ENCODE measurements at places on chromosomes 3 and 15. TPM values are rescaled to one million over a fixed set of nuclear protein-coding genes. Genes with fewer than 3 reads are reported as not detected.

Gene ISG20
- total RNA-seq = 379 TPM

Gene HEXA
- 92.1 TPM for total RNA-seq

DNA sequence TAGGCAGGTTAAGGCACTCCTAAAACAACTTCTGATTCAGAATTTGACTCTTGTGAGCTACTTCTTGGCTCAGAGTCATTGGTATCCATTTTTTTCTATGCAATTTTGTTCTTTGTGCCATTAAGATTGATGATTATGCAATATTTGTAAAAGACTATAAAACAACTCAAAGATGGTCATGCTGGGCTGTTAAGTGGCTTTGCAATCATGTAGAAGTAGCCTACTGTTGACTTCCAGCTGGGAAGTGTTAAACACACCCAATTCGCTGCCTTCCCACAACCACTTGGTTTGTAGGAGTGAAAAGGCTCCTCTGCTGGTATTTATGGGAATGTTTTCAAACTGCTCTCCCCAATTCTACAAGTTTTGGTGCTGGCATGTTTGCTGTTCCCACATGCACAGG is 74.7 kb upstream of the COL6A6 start:
- no peak for DNase-seq

GRCh38 chr3:55337641-55338180 is 149.4 kb downstream of the WNT5A start:
- DNase-seq = no peak

Gene PATL2
- 17.2 TPM for total RNA-seq

Gene VGLL3
- not detected for total RNA-seq

Gene TEX55
- not detected for total RNA-seq

DNA sequence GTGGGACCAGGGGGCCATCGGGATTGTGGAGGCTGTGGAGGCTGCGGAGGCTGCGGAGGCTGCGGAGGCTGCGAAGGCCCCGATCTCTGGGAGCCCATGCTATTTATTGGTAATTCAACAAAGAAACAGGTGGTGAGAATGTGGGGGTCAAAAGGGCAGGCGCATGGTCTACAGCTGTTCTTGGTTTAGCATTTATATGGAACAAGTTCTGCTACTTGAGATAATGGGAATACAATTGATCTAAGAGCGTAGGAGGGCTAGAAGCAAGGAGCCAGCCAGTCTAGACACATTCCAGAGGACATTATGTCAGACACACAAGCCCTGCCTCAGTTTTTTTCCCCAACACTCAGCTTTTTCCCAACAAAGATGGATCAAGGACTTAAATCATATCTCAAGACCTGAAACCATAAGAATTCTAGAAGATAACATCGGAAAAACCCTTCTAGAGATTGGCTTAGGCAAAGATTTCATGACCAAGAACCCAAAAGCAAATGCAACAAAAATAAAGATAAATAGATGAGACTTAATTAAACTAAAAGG is 20.1 kb downstream of the C3orf80 start:
- DNase-seq = no peak

DNA sequence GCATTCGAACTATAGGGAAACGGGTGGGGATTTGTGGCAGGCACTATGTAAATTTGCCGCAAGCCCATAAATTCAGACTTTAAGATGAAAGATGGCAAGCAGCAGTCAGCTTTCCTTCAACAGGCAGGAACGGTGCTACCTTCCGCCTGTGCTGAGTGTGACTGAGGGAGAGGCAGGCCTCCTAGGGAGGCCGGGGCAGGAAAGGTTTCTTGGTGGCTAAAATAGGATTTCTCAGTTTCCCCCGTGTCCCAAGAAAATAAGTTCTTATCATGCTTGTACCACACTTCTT is 12.5 kb downstream of the FLNB start:
- no peak for DNase-seq

Gene GREM1
- not detected for total RNA-seq

Gene CHCHD6
- 9.0 TPM for total RNA-seq

GRCh38 chr3:133106169-133106568 is 68.0 kb downstream of the TMEM108 start:
- no peak for DNase-seq

GRCh38 chr3:70684701-70685100 is 372.3 kb upstream of the MDFIC2 start:
- no peak for DNase-seq

Gene SLC28A1
- total RNA-seq = not detected

- no peak for DNase-seq
Measured at GRCh38 chr3:184496933-184497332, 64.7 kb upstream of the EPHB3 start.

Gene CFAP100
- not detected for total RNA-seq

Gene ATP11B
- total RNA-seq = 109 TPM

DNA sequence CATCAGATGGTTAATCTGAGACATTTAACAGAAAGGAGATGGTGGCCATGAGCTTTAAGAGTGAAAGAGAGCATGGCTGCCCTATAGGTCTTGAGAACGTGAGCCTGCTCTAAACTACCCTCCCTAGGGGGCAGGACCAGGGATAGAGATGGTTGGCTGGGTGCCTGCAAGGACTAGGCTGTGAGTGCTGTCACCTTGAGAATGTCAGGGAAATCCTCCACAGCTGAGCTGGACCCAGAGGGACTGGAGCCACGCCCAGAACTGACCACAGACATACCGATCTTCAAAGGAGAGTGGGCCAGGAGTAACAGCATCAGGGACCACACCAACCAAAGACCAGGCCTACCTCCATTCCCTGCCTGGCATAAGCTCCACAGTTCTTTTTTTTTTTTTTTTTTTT is 53.6 kb upstream of the UBE2E1 start:
- no peak for DNase-seq

Gene ACP3
- not detected for total RNA-seq

- DNase-seq = no peak
Measured at GRCh38 chr3:41882956-41883355, 78.9 kb downstream of the ULK4 start.

- DNase-seq = no peak
Measured at GRCh38 chr3:121430664-121431215, 115.0 kb downstream of the POLQ start.

DNA sequence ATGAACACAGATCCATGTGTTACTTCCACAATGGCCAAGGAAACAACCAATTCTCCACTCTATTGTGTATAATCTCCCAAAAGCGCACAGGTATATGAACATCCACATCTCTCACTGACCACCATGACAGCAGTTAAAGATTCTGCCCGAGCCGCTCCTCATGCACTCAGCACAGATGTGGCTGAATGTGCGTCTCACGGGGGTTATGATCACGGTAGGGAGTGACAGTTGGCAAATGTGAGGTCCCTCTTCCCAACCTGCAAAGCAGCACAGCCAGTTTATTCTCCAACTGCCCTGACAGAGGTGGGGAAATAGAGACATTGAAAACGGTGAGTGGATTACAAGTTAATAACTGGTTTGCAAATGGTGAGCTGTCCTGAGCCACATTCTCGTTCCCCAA is 17.6 kb downstream of the FOXP1 start:
- DNase-seq = no peak

- no peak for DNase-seq
Measured at GRCh38 chr15:62021991-62022600, 38.2 kb downstream of the VPS13C start.

Data from activated CD8-positive, alpha-beta memory T cell treated with anti-CD3 and anti-CD28 coated beads, Interleukin-2, amount 10 ng/mL, durations not matched to agents 7 days and 5 days (primary cell).